ENCODE measurements at places on chromosomes 3 and 15.

DNA sequence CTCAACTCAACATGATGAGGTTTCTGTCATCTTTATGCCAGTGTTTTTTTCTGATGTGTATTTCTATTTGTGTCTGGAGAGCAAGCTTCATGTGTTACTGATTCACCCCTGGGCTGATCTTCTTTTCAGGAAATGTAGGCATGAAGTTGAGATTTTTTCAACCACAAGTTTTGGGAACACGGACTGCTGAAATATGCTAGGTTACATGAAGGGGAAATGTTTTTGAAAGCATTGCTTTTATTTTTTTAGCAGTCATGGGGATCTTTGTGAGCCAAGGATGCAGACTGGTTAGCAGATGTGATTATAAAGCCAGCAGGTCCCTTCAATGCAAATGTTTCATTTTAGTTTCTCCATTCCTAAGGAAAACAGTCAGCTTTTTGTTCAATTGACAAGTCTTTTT is 219.3 kb upstream of the COL8A1 start:
- DNase-seq: peak; percentile 40

DNA sequence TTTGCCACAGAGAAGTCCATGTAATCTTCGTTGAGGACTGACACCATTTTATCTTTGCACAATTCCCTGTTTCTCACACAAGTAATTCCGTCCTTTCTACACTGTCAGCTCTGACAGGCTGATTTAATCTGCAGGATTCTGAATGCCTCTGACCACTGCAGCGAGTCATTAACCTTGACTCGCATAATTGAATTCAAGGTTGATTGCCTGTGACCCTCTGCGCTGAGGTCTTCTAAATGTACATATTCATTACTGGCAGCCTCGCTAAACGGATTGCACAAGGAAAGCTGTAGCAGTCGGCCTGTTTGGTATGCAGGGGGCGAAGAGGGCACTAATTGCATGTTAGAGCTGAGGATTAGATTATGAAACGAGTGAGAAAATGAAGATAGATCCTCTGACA is 147.8 kb downstream of the SHOX2 start:
- DNase-seq: peak; percentile 38

GRCh38 chr3:187209491-187209890 is 12.2 kb downstream of the RTP1 start:
- DNase-seq: no peak

- no peak for DNase-seq
These were observed 8.3 kb downstream of the POMGNT2 start for GRCh38 chr3:43097400-43098080.

DNA sequence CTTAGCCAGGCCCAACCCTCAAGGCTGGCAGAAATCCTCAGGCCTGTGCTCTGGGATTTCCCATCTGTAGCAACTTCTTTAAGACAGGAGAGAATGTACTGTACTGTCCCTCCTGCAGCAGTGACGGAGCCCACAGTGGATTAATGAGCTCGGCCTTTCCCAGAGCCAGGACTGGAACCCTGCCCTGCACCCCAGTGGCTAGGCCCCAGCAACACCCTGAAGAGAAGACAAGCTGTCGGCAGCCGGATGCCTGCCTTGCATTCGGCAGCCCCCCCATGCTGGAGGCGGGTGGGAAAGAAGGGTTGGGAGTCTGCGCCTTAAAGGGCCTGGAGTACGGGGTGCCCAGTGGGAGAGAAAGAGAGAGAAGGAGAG is 32.0 kb downstream of the KLHL25 start:
- DNase-seq: no peak

- DNase-seq: no peak
These were observed 655.9 kb downstream of the RBMS3 start for GRCh38 chr3:29936766-29937165.

DNA sequence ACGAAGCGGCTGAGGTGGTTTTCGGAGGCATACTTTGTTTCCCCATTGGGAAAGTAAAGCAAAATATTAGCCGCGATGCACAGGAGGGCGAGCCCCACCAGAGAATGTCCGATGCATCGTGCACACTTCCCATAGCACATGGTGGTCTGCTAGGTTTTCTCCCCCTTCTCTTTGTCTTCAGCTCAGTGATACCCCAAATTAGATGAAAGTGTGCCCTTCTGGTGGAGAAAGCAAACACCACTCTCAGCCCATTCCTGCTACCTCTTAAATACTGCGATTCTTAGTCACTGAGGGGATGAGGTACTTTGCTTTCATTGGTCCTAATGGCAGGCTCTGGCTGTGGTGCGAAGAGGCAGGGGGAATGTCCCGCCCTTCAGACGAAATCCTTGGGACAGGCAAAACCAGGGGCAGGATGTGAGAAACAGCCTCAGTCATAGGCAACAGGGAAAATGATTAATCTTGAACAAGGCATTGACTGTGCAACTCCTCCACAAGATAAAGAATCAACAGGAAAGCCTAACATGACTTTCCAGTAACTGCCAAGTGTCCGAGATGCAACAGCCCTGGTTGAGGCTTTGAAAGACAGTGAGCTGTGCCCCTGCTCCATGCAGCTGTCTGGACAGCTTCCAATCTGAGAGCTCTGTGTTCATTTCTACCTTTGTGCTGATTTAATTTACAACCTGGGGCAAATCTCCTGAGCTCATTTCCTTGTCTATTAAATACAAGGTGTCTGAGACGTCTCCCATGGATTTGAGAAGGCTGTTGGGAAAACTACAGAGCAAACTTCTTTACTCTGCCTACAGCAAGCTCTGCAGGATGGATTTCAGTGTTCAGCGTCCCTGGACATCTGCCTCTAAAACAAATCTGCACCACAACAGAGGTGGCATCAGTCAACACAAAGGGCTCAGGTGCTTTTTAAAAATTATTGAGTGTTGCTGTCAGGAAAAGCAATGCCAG is at the start of gene TM4SF1:
TM4SF1 (minus strand) TSS at position 242 of the 957 bp plus-strand sequence; CDS start at position 140, 102 bp downstream.
- peak; percentile 100 for DNase-seq

DNA sequence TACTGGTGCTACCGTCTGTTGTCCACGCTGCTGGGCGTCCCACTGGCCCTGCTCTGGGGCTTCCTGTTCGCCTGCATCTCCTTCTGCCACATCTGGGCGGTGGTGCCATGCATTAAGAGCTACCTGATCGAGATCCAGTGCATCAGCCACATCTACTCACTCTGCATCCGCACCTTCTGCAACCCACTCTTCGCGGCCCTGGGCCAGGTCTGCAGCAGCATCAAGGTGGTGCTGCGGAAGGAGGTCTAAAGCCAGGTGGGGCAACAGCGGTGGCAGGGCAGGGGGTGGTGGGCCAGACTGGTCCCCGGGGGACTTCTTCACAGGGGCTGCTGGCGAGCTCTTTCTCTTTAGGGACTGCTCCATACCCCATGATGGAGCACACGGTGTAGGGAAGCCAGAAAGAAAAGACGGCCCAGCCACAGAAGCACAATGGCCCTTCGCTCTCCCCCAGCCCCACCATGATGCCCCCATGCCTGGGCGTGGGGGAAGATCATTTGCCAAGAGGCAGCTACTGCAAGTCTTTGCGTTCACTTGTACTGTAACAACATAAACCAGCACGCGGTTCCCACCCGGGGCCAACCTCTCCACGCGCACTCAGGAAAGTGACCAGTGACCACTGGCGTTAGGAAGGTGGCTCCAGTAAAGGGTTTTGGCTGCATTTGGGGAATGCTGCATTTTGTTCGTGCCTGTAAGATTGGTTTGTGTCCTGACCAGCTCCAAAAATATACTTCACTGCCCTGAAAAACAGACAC is 12.2 kb downstream of the CAV3 start:
- DNase-seq: no peak

GRCh38 chr3:160260587-160261270 is 35.5 kb downstream of the C3orf80 start:
- DNase-seq: no peak

DNA sequence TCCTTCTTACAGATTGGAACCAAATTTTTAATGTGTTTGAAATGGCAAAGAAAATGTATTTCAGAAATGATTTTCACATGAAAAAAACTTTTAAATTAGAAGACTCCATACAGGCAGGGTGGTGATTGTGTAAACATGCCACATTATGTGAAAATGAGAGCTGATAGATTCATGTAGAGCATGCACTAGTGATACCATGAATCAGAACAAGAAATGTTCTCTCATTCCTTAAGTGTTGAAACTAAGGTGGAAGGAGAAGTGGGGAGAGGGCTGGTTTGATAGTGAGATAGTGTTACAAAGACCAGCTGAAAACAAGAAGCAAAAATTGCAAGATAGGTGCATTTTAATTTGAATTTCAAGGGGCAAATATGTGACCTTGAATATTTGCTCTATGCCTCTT is 100.3 kb downstream of the CCNL1 start:
- DNase-seq: no peak

GRCh38 chr15:40511093-40511471 is 40.3 kb downstream of the CHST14 start:
- DNase-seq: no peak

DNA sequence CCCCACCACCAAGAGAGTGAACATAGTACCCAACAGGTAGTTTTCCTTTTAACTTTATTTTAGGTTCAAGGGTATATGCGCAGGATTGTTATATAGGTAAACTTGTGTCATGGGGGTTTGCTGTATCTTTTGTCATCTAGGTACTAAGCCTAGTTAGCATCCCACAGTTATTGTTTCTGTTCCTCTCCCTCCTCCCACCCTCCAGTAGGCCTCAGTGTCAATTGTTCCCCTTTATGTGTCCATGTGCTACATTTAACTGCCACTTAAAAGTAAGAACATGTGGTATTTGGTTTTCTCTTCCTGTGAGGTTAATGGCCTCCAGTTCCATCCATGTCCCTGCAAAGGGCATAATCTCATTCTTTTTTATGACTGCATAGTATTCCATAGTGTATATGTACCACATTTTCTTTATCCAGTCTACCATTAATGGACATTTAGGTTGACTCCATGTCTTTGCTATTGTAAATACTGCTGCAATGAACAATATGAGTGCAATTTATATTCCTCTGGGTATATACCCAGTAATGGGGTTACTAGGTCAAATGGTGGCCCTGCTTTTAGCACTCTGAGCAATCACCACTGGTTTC is 66.2 kb downstream of the ST3GAL6 start:
- peak; percentile 37 for DNase-seq

GRCh38 chr3:106457281-106458180 is 588.7 kb upstream of the CBLB start:
- DNase-seq: peak; percentile 99

GRCh38 chr3:56183529-56183928 is 284.7 kb downstream of the ERC2 start:
- peak; percentile 1 for DNase-seq

DNA sequence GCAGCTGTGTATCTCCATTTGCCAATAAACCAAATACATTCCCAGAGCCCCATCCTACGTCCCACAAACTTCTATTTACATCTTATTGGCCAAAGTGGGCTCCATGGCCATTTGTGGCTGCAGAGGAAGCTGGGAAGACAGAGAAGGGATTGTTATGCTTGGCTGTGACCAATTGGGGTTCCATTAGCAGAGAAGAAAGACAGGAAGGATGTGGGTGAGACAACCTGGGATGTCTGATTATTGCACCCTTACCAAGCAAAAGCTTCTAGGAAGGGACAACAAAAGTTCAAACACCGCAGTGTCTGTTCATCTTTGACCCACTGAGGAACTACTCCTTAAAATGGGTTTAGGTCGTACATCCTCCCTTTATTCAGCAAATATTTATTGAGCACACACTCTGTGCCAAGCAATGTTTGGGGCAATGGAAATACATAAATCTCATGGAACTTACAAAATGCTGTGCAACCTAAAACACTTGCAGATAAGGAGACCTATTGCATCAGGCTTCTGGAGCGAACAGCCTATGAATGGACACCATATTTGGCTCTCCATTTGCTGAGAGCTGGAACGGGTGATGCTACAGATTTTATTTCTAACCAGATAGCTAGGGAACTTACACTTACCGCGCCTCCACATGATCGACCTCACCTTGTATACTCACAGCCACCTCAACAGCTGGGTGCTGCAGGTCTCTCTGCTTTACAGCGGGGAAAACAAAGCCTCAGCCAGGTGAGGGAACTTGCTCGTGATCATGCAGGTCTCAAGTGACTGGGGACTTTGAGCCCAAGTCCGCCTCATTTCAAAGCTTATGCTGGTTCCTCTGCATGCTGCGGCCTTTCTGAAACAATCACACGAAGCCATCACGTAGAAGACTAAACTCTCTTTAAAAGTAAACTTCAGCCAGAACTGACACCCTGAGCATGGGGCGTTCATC is 21.4 kb upstream of the NR2E3 start:
- no peak for DNase-seq

DNA sequence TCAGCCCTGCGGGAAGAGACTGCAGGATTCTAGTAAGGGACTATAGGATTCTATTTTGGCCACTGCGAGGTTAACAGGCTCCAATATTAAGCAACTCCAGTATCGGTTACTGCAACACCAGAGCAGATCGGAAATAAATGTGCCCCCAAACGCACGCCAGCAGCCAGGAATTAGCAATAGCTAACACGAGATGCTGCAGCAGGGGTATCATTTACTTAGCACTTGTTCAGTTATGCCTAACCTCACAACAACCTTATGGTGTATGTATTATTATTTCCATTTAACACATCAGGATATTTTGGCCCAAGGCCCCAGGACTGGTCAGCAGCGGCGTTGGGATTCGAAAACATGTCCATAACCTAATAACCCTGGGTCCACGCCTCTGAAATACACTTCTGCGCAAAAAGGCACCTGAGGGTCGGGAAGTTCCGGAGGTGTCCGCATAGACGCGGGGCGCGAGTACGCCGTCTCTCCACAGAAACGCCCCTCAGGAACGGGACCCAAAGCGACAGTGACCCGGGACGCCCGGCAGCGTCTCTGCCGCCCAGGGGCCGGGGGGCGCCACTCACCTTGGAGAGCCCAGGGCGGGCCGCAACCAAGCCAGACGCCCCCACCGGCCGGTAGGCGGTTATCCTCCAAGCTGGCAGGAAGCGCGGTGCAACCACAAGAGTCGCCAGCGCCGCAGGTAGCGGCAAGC is 681 bp downstream of the PIK3CB start:
- peak; percentile 54 for DNase-seq

- no peak for DNase-seq
These were observed 354.1 kb downstream of the SHQ1 start for GRCh38 chr3:72494130-72494529.

DNA sequence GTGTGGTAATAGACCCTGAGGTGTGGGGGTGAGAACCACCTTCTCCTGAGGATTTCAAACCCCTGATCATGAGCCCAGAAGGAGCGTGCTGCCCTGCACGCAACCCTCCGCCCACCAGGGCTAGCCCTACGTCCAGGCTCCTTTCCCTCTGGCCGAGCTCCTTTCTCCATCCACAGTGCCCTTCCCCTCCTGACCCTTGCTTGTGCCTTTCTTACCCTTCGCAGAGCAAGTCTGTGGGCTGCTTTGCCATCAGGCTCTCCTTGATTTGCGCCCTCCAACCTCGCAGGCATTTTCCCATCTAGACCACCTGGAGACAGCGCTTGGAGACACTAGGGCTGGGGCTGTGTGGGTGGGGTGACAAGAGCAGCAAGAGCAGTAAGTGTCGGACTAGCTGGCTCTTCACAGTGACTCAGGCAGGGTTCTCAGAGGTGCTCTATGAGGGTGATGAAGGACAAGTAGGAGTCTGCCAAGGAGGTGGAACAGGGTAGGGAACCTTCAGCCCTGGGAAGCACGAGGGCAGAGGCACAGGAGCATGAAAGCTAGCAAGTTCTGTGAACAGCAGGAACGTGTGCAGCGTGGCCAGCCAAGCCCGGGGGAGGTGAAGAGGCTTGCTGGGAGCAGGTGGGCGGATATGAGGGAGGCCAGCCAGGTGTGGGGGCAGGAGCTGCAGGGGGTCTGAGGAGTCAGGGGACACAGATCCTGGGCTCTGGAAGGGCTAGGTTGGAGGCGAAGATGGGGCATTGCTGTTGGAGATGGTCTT is 2.5 kb upstream of the SLC38A3 start:
- no peak for DNase-seq
